ENCODE measurements at places on chromosomes 5 and 9. TPM values are rescaled to one million over a fixed set of nuclear protein-coding genes. Genes with fewer than 3 reads are reported as not detected.

CAMK4 gene
- total RNA-seq, result 262 TPM

DNA sequence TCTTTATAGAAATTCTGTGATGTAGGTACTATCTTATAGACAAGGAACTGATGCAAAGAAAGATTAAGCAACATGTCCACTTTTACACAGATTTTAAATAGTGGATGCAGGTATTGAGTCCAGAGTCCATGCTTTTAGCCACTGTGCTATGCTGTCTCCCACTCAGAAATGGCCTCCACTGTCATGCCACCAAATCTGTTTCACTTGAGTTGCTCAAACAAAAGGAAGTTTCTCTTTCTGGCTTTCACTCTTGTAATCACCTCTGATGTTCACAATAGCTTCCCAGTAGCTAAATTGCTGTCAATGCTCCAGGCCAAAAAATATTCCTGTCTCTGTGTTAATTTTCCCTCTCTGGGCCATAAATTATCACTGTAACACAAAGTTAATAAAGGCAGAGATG lies 77.0 kb upstream of the RASA1 start:
- no peak for DNase-seq

- no peak for DNase-seq
Measured at GRCh38 chr9:107866711-107867311, 377.2 kb upstream of the KLF4 start.

DNA sequence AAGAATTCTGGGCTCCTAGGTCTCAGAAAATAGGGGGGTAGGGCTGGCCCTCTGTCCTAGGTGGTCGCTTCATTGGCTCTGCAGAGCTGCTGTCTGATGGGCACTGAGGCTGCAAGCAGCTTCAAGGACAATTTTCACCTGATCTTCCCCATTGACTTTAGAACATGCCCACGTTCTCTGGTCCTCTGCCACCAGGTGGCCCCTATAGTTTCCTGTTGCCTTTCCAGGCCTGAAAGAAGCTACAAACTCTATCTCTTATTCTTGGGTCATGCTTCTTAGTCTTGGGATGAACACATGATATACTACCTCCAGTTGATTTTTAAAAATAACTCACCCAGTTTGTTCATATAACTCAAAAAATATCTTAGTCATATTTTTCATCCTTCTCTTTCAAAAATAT lies 26.3 kb downstream of the SPZ1 start:
- DNase-seq, result peak; percentile 27

GRCh38 chr5:82445726-82446335 lies 167.7 kb upstream of the RPS23 start:
- no peak for DNase-seq

DNA sequence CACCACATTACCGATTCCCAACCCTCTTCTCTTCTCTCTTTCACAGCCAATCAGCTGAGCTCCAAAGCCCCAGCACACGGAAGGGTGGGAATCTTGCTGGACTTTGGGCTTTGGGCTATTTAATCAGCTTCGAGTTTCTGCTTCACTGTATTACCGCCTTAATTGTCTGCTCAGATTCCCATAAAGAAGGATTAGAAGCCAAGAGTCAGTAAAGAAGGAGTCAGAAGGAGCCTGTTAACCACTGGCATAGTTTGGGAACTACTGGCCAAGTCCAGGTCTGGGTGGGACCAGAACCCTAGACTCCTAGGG lies 4.4 kb downstream of the SPRY4 start:
- DNase-seq, result no peak

GRCh38 chr9:42386477-42386876 lies 203.0 kb downstream of the SPATA31A6 start:
- DNase-seq, result no peak

Measured in T-cell (primary cell).